ENCODE measurements at places on chromosomes 5 and 9.

GRCh38 chr5:71864730-71865601 lies 145.9 kb downstream of the CARTPT start:
- DNase-seq: no peak

DNA sequence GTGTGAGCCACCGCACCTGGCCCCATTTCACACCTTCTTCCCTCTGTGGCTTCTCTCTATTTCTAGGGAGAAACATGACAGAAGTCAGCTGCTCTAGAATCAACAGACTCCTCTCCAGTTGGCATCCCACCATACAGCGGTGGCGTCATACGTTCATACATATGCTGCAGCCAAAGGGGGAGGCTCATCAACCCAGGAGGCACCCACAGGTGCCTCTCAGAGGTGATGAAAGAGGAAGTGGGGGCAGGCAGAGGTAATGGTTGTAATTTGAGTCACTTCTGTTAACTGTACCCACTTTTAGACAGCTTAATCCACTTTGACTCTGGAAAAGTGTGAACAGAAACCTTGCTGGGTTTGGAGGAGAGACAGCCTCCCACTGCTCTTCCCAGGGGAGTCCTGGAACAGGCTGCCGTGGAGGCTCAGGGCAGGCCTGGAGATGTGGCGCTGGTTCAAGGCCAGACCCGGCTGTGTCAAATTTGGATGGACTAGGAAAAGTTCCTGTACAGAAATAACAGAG lies 47.3 kb upstream of the SUB1 start:
- DNase-seq: no peak

DNA sequence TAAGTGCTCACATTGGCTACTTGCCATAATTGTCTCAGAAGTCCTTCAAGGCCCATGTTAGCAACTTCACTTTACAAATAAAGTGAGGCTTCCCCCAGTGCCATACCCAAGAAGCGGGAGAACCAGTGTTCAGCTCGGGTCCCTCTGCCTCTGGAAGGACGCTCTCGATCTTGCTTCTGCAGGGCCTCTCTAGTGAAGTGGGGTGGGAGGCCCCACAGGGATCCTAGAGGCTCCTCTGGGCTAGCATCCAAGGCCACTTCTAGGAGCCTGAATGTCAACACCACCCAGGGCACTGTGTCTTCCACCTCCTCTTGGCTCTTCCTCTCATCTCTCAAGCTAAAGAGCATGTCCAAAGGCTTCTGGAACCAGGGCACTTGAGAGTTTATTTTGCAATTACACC lies 282.5 kb downstream of the GADD45G start:
- DNase-seq: no peak

- no peak for DNase-seq
These were observed 18.9 kb downstream of the SLC22A5 start for GRCh38 chr5:132388244-132389050.

DNA sequence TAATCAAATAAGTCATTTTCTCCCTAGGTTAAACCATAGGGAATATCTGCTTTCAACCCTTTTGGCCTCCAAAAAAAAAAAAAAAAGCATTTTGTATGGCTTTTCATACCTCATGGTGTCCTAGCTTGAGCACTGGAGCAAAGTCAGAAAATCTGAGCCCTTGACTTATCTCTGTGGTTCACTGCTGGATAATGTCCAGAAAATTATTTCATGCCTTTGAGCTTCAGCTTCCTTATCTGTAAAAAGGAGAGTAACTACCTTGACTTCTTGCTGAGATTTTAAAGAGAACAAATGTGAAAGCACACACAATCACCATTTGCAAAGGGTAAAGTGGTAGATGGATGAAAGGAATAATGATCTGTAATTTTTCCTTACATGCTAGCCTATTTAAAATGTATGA lies 165.9 kb downstream of the ALDH1A1 start:
- no peak for DNase-seq

- no peak for DNase-seq
These were observed 44.8 kb downstream of the PARP8 start for GRCh38 chr5:50711280-50711679.

GRCh38 chr5:30878296-30878695 lies 315.2 kb upstream of the CDH6 start:
- DNase-seq: no peak

- DNase-seq: no peak
These were observed 75.8 kb upstream of the SARDH start for GRCh38 chr9:133813749-133814585.

GRCh38 chr5:154276261-154276972 lies 85.9 kb downstream of the GALNT10 start:
- DNase-seq: no peak

GRCh38 chr5:120043431-120043830 lies 414.1 kb downstream of the FAM170A start:
- no peak for DNase-seq

- no peak for DNase-seq
These were observed 94.9 kb downstream of the HTR4 start for GRCh38 chr5:148559461-148559860.

GRCh38 chr5:178425621-178426068 lies 164.5 kb downstream of the COL23A1 start:
- no peak for DNase-seq

GRCh38 chr5:74020503-74020902 lies 394.5 kb downstream of the ARHGEF28 start:
- no peak for DNase-seq

- no peak for DNase-seq
These were observed 125.6 kb upstream of the PAPPA start for GRCh38 chr9:116027951-116028350.

- no peak for DNase-seq
These were observed 36.7 kb upstream of the ASS1 start for GRCh38 chr9:130407916-130408663.

- no peak for DNase-seq
These were observed 73.1 kb downstream of the MAST4 start for GRCh38 chr5:66669086-66669861.

DNA sequence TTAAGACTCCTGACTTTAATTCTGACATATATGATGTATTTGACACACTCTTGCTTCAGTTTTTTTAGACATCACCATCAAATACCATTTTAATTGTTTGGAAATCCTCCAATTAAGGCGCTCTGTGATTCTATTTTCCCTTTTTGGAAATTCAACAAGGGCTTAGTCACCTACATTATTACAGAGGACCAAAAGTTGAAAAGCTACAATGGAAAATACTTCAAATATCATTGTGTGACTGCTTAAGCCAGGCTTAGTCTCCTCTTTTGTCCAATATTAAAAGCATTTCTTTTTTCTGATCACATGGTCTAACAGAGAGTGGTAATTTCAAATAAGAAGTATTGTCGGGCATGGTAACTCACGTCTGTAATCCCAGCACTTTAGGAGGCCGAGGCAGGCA lies 160.3 kb downstream of the CEMIP2 start:
- no peak for DNase-seq

GRCh38 chr9:36721846-36722588 lies 149.3 kb downstream of the MELK start:
- no peak for DNase-seq

- DNase-seq: no peak
These were observed 37.2 kb downstream of the PAPPA start for GRCh38 chr9:116190637-116191396.

GRCh38 chr9:38620483-38621433 lies at the start of gene ANKRD18A:
TSS of gene ANKRD18A (minus strand) at chr9:38620596. CDS start at chr9:38620285, 311 bp downstream.
- DNase-seq: peak; percentile 41

All from activated naive CD4-positive, alpha-beta T cell (primary cell).